ENCODE measurements at places on chromosomes 3 and 15. TPM values are rescaled to one million over a fixed set of nuclear protein-coding genes. Genes with fewer than 3 reads are reported as not detected.

The CLRN1 gene
- not detected for total RNA-seq

The ARRDC4 gene
- 20.0 TPM for total RNA-seq

The PPP1R14D gene
- 4.9 TPM for total RNA-seq

- H3K27me3 ChIP-seq, result no peaks in the 10 kb centered on the region
- H3K27ac ChIP-seq, result no peak overlapping the region
- H3K4me3 ChIP-seq, result no peak overlapping the region
- H3K36me3 ChIP-seq, result no peaks in the 10 kb centered on the region
Observed at GRCh38 chr3:27978440-27978839, 256.3 kb upstream of the EOMES start.

- DNase-seq, result no peak
- peaks cover 26% of the 10 kb centered on the region for H3K4me1 ChIP-seq
- H3K36me3 ChIP-seq, result no peaks in the 10 kb centered on the region
- H3K4me3 ChIP-seq, result no peak overlapping the region
- no peaks in the 10 kb centered on the region for H3K27me3 ChIP-seq
Observed at GRCh38 chr15:31338318-31338878, 11.8 kb downstream of the KLF13 start.

DNA sequence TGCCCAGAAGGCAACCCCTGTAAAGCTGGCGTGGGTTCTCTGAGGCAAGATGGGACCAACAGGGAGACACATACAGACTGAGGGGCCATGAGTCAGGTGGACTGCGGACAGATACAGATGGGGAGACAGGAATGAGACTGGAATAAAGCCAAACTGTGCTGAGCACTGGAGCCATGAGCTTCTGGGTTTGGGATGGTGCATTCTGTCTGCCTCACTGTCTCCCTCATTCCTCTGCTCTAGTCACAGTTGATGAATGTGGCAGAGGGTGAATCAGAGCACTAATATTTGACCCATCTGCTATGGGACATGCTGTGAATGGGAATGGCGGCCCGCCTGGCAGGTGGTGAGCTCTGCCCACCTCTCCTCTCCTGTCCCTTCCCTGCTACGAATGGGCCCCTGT lies 262.9 kb downstream of the EPHB1 start:
- no peak for DNase-seq
- no peaks in the 10 kb centered on the region for H3K36me3 ChIP-seq
- H3K4me3 ChIP-seq, result no peak overlapping the region
- H3K27me3 ChIP-seq, result no peaks in the 10 kb centered on the region
- H3K27ac ChIP-seq, result no peak overlapping the region
- H3K4me1 ChIP-seq, result no peaks in the 10 kb centered on the region

GRCh38 chr3:107752202-107752990 lies 229.6 kb downstream of the BBX start:
- H3K27ac ChIP-seq, result no peak overlapping the region
- no peak for DNase-seq
- H3K36me3 ChIP-seq, result no peaks in the 10 kb centered on the region
- no peaks in the 10 kb centered on the region for H3K27me3 ChIP-seq
- no peak overlapping the region for H3K4me3 ChIP-seq

DNA sequence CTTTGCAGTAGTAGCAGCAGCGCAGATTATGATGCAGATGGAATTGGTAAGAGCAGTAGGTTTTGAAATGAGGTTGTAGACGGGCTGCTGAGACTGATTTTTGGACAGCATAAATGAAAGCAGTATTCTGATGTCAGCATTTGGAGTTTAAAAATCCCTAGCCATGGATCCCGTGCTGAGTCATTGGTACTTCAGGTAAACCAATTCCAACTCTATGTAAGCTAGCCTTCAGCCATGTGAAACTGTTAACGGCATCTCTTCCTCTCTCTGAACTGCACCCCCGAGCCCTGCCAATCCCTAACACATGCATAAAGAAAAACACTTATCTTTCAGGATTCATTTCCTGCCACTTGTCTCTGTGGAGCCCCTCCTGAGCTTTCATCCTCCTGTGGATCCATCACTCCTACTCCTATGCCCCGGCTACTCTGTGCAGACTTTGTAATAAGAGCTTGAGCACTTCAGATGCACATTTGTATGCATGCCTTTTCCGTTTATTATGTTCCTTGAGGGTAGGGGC lies 119.0 kb downstream of the AKAP13 start:
- H3K4me1 ChIP-seq, result peaks cover 4% of the 10 kb centered on the region
- no peak for DNase-seq
- H3K36me3 ChIP-seq, result no peaks in the 10 kb centered on the region
- no peak overlapping the region for H3K27ac ChIP-seq
- H3K27me3 ChIP-seq, result no peaks in the 10 kb centered on the region
- no peak overlapping the region for H3K4me3 ChIP-seq

Data from breast epithelium (tissue), 4 donors.